SW 1271 (cell line): ENCODE measurements at places on chromosomes 4 and X.

- no peak for DNase-seq
Measured at GRCh38 chrX:22968494-22968893, 31.3 kb upstream of the DDX53 start.

GRCh38 chr4:185534511-185534865, 819 bp downstream of the PDLIM3 start:
- DNase-seq, result no peak

DNA sequence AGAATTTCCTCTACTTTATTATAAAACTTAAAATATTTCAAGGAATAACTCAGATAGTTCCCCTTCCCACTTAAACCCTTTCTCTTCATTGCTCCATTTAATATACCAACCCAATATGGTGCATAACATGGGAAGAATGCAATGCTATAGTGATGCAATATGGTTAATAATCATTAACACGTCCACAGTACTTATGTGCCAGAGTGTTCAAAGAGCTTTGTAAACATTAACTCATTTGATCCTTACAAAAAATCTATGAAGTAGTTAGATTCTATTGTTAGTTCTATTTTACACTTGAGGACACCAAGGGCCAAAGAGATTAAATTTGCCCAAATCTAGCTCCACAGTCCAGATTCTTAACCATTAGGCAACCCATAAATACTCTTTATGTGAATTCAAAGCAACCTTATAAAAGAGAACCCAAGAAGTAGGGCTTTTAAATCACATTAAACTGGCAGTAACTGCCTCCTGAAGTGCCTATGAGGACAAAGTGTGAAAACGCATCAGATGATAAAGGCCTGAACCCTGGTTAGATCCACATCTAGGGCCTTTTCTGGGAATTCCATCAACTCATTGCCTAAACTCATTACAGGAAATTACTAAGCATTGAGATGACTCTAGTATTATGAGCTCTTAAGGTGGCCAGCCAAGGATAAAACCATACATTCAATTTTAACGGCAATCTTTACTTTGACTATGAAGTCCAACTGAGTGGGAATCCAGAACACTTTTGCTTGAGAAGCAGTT, 94.3 kb downstream of the AREG start:
- DNase-seq, result no peak

DNA sequence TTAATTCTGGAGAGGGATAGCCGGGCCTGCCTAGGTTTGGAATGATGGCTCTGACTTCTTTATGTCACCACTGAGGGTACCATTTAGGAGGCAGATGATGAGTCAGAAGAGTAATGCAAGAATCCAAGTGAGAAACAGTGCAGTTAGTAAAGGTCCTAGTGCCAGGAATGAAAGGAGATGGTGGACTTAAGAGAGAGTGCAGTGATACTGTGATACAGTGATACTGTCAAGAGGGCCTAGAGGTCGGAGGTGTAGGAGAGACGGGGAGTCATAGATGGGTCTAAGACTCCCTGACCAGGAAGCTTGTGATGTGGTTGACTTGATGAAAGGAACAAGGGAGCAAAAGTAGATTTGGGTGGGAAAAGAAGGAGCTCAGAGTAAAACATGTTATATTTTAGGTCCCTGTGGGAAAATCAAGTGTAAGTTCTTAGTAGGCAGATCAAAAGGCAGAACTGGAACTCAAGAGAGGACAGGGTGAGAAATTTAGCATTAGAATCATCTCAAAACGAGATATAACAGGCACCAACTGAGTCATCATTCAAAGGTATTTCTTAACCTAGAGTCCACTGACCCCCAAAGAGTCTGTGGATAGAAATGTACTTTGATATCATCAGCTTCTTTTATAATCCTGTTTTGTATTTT, 85.0 kb downstream of the NFKB1 start:
- DNase-seq, result no peak

GRCh38 chr4:40890764-40891163, 141.0 kb downstream of the NSUN7 start:
- no peak for DNase-seq

DNA sequence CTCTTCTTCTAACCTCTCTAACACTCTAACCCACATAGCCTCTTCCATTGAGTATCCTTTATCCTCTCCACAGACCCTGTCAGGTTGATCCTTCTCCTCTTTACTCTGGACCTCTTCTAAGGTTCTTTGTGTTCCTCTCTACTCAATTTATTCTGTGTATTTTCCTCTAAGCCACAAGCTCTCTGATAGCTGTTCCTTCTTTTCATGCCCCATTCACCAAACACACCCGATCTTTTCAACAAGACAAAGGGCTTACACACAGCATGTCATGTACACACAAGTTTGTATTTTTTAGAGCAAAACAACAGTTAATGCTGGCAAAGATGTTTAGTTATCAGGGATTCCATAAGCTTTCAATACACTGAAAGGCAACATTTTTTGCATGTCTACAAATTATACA, 1.9 kb downstream of the SPIN2B start:
- DNase-seq, result no peak

DNA sequence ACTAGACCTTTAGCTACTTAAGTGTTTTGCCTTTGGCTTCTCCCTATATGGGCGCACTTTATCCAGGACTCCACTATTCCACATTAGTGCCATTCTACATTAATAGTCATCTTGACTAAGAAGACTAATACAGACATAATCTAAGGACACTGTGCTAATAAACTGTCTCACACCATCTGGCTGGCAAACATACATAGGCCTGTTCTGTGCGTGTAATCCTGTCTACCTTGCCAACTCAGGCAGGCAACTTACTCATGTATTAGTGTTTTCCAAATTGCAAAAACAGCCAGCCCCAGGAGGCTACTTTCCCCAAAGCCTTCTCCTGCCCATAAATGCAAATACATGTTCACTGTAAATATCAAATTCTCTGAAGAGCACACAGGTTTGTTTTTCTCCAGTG, 587.3 kb downstream of the TMA16 start:
- no peak for DNase-seq

DNA sequence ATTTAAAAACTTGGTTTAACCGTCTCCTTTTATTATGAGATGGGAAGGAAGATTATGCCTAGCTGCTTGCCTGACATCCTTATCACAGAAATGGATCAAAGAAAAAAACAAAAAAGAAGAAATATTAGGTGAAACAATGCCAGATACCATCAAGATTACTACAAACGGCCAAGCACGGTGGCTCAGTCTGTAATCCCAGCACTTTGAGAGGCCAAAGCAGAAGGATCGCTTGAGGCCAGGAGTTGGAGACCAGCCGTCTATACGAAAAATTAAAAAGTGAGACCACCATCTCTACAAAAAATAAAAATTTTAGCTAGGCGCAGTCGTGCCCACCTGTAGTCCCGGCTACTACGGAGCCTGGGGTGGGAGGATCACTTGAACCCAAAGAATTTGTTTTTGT, 2.3 kb downstream of the FRYL start:
- DNase-seq, result no peak

DNA sequence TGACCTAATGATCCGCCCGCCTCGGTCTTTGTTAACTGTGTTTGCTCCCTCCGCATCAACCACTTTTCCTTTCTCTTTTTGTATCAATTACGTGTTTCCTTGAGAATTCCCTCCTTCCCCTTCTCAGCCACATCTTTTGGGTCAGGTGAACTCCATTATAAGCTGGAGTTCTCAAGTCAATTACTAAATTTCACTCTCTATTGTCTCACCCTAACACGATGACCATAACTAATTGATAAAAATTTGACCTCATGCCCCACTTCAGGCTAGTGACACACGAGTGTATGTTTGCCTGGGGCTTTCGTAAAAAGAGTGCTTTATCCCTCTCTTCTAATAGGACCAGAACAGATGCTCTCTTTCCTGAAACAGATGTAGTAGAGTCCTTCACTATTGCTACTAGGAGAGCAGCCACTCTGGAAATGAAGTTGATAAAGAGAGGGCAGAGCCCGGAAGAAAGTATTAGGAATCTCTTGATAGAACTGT, 403.6 kb upstream of the ANXA10 start:
- DNase-seq, result no peak

- DNase-seq, result no peak
Measured at GRCh38 chrX:106404512-106404911, 207.3 kb upstream of the RADX start.

- DNase-seq, result no peak
Measured at GRCh38 chrX:154485150-154486051, 1.0 kb downstream of the UBL4A start.

GRCh38 chrX:1576201-1576992, 15.0 kb upstream of the AKAP17A start:
- no peak for DNase-seq

DNA sequence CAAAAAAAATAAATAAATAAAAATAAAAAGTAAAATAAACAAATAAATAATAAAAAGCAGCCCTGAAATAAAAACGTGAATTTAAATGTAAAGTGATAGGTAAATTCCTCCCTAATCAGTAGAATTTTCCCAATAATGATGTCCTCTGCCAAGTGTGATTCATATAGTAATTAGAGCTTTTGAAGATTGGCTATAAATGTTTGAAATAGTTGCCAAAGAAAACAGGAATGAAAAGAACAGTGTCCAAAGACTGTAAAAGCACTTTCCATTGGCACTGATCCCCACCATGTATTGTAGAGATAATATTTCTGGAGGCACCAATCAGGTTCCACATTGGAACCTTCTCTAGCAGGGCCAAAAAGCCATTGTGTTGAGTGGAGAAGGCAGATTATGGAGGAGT, 25.9 kb upstream of the SMARCAD1 start:
- no peak for DNase-seq

- DNase-seq, result no peak
Measured at GRCh38 chr4:38818441-38818976, 13.9 kb upstream of the TLR1 start.

DNA sequence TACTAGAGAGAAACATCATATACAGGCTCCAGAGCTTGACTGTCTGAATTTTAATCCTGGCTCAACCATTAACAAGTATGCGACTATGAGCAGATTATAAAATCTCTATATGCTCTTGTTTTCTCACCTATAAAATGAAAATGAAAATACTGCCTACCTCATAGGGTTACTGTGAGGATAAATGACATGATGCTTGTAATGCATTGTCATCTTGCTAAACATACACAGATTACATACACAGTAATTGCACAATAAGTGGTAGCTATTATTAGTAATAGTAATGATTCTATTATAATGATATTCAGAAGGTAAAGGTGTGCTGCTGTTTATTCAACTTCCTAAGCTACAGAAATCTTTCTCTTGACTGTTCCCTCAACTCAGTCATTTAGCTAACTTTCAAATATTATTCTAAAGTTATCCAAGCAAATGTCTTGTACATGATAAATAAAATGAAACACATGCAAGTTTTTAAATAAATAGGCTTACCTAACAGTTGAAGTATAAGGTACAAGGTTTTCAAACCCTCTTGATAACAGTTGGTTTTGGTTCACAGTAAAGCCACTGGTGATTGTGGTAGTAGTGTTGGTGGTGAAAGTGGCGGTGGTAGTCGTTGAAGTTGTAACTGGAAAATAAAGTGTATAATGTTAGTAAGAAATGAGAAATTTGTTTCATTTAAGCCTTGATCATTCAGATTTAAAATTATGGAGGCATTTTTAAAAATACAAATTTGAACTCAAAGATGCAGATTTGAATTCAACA, 38.9 kb downstream of the NUP62CL start:
- no peak for DNase-seq
